ENCODE measurements at places on chromosomes 12 and 14.

GRCh38 chr14:76576047-76576741 is 185.1 kb upstream of the VASH1 start:
- DNase-seq: no peak

- DNase-seq: peak; percentile 23
Observed at GRCh38 chr12:94187361-94187760, 39.0 kb downstream of the PLXNC1 start.

DNA sequence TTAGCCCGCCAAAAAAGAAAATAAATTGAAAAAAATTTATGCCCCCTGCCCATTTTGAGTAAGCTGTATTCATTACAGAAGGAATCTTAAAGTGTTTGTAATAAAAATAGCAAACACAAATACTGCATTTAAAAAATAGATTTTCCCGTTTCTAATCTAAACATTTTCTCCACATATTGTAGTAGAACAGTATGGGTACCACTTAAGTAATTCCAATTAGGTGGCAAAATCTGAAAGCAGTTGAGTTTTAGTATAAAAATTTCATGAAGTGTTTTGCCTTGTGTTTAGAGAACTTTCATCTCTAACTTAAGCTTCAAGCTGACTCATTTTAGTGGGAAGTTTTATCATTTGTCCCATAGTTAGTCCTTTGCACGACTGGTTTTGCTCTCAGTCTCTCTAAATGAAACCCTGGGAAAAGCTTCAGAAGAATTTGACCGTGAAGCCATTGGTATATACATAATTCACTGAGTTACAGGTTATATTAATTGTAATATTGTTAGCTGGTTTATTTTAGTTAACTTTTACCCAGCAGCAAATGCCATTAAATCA is 214.6 kb downstream of the ERC1 start:
- DNase-seq: no peak

- DNase-seq: no peak
Observed at GRCh38 chr12:41011939-41012338, 176.2 kb upstream of the PDZRN4 start.

- no peak for DNase-seq
Observed at GRCh38 chr14:69960296-69960695, 81.1 kb downstream of the SMOC1 start.

Data from renal pelvis (tissue), 12 donors.